ENCODE measurements at places on chromosomes 5 and 9.

DNA sequence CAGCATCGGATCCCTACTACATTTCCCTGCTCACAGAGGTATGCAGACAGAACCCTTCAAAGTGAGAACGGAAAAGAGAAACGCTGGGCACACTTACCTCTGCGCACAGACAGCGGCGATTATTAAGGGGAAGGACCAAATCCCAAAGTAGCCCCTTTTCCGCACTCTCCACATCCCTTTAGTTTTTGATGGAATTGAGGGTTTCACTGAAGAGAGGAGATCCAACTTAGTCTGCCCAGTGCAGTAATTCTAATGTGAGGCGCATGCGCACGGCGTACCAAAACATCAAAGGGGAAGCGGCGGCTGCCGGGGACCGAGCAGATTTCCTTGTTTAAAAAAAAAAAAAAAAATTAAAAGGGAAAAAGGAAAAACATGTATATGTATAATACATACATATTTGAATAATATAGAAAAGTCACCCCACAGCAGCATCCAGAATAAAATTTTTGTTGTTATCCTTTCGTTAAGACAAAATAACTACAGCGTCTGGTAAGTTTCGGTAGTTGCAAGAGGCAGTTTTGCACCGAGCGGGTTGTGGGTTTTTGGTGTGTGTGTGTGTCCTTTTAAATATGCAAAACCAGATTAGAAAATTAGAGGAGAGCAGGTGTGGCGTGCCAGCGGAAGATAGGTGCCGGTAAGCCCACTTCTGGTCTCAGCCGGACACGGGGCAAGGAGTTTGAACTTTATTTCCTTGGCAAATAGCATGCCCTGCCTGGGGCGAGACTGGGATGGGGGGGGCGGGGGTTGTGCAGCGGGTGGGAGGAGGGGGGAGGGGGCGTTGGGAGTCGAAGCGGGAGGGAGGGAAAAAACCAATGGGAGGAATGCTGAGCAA, at the start of gene GABRB2:
TSS of gene GABRB2 (minus strand) at position 256 of the 832 bp plus-strand sequence. CDS start at position 174, 82 bp downstream.
- DNase-seq: no peak

- no peak for DNase-seq
These were observed 64.4 kb downstream of the NAA35 start for GRCh38 chr9:86005253-86005775.

DNA sequence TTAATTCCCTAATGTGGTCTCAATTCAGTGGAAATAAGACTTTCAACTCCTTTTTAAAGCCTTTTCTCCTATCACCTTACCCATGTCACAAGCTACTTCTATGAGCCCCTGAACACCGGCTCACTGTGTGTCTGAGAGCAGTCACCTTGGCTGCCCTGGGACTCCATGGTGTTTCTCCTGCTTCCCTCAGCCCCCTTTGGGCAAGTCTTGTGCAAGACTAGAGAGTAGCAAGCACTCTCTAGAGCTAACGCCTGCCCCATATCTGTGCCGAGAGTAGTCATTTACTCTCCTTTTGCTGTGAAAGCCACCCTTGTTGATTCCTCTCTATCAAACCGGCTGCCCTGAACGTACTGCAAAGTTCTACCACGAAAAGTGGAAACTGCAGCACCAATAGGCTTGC, 77.9 kb upstream of the DAB2 start:
- DNase-seq: no peak

- DNase-seq: no peak
These were observed 241.8 kb downstream of the MLLT3 start for GRCh38 chr9:20380546-20380945.

DNA sequence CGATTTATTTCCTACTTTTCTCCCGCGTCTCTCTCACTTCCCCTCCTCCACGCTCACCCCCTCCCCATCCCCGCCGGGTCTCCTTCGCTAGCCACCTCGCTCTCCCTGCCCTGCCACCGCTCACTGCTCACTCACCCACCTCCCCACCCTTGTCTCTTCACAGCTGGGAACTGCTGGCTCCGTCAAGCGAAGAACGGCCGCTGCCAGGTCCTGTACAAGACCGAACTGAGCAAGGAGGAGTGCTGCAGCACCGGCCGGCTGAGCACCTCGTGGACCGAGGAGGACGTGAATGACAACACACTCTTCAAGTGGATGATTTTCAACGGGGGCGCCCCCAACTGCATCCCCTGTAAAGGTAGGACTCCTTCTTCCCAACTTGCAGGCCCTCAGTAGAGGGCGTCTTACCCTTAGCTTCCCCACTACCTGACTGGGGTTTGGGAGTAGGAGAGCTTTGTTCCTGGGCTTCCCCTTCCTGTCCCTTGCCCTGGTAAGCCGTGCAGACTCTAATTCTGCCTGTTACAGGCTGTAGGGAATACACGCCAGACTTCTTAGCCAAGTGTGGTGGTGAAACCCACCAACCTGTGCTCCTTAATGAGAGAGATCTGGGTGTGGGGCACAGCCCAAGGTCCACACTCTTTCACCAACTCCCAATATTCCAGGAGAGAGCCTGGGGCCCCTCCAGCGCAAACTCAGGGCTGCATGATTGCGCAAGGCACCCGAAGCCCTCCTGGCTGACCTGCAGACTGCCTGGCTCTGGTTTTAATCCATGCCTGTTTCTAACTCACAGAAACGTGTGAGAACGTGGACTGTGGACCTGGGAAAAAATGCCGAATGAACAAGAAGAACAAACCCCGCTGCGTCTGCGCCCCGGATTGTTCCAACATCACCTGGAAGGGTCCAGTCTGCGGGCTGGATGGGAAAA, 2.5 kb downstream of the FST start:
- no peak for DNase-seq

GRCh38 chr5:20494706-20495105, 506.7 kb upstream of the CDH18 start:
- DNase-seq: no peak

GRCh38 chr5:109496112-109496511, 86.3 kb upstream of the PJA2 start:
- no peak for DNase-seq

GRCh38 chr9:16912197-16912596, 41.7 kb upstream of the BNC2 start:
- DNase-seq: no peak

GRCh38 chr5:134245101-134245604, 19.3 kb upstream of the PPP2CA start:
- no peak for DNase-seq

- DNase-seq: no peak
These were observed 27.9 kb downstream of the TRIO start for GRCh38 chr5:14171046-14171445.

Data from thoracic aorta (tissue), 2 donors.